ENCODE measurements at places on chromosomes 1 and 21. TPM values are rescaled to one million over a fixed set of nuclear protein-coding genes. Genes with fewer than 3 reads are reported as not detected.

GBP4 gene
- 0.07 TPM for total RNA-seq

HLX gene
- total RNA-seq: 0.42 TPM

HAO2 gene
- total RNA-seq: not detected

KIF21B gene
- total RNA-seq: 0.56 TPM

IL19 gene
- total RNA-seq: not detected

PALMD gene
- 13.6 TPM for total RNA-seq

GFI1 gene
- total RNA-seq: not detected
